ENCODE measurements at places on chromosomes 2 and 18.

GRCh38 chr18:61426492-61427053 lies 93.3 kb downstream of the CDH20 start:
- no peak for DNase-seq

GRCh38 chr2:236354056-236354940 lies 90.1 kb upstream of the ASB18 start:
- DNase-seq, result no peak

DNA sequence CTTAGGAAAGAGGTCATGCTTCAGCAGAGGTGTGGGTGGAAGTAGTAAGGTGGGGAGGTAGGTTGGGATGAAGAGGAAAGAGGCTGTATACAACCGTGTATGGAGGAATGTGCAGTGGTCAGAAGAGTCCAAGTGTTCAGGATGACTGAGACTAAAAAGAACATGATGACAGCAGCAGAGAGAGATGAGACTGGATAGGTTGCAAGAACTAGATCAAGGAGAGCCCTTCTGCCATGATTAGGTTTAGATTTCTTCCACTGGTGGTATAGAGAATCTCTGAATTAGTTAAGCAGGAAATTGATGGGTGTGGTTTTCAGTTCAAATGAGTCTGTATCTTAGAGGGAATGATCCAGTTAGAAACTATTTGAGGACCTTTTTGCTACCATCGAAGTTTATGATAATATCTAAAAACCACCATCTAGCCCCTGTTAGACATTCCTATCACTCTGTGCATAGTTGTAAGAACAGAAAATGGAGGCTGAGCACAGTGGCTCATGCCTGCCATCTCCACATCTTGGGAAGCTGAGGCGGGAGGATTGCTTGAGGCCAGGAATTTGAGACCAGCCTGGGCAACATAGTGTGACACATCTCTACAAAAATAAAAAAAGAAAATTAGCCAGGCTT lies 221.0 kb downstream of the LTBP1 start:
- DNase-seq, result no peak

DNA sequence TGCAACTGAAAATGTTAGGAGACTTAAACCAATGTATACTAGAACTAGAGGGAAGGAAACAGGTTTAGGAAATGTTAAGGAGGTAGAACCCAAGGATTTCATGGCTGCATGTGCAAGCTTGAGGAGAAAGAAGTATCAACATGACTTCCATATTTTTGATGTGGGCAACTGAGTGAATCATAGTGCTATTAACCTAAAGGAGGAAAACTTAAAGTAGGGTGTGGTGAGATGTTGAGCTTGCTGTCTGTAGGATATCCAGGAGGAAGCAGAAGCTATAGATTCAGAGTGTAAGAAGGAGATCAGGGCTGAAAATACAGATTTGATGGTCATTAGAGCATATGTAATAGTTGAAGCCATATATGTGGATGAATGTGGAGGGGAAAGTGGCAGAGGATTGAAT lies 31.5 kb downstream of the NDC80 start:
- DNase-seq, result no peak

DNA sequence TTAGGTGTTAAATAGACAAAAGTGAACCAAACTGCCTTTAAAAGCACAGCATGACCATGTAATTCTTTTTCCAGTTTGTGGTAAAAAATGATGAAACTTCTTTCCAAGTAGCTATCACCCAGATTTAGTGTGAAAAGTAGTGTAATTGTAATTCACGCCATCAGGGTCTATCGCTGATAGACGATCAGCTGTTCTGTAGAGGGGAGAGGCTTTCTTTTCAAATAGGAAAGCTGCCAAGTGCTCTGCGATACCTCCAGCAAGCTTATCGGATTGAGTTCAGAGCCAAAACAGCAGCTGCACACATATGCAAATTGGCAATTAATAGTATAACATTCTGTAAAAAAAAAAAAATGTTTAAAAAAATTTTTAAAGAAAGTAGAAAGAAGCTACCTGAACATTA lies 61.9 kb upstream of the PSMD14 start:
- no peak for DNase-seq

- no peak for DNase-seq
Measured at GRCh38 chr2:29304399-29305060, 189.3 kb downstream of the CLIP4 start.

DNA sequence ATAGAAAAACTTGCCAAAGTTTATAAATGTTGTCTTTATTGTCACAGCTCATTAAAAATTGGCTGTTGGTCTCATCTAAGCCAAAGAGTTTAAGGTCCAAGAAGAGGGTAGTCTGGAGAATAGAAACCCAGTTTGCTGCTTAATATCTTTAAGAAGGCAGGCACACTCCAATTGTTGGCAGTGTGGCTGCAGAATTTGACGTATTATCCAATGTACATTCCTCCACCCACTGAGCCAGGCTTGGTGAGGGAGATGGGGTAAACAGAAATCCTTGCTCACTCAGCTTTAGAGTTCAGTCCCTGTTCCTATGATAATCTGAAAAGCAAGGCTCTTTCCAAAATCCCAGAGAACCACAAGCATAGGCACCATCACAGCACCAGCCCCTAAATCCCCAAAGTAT lies 10.7 kb upstream of the ADD2 start:
- no peak for DNase-seq

All from activated gamma-delta T cell treated with anti-CD3 and anti-CD28 coated beads, Interleukin-2, amount 50 U/mL, for 16 hours (primary cell).